Body of pancreas (tissue), 4 donors: ENCODE measurements at places on chromosomes 6 and 20. TPM values are rescaled to one million over a fixed set of nuclear protein-coding genes. Genes with fewer than 3 reads are reported as not detected.

The PBOV1 gene
- total RNA-seq, result not detected

The RAE1 gene
- 9.9 TPM for total RNA-seq

The RBM39 gene
- 309 TPM for total RNA-seq

The EPB41L2 gene
- total RNA-seq, result 47.2 TPM

The KIF25 gene
- total RNA-seq, result not detected

The BPI gene
- total RNA-seq, result not detected
